ENCODE measurements at places on chromosomes 1 and 21.

DNA sequence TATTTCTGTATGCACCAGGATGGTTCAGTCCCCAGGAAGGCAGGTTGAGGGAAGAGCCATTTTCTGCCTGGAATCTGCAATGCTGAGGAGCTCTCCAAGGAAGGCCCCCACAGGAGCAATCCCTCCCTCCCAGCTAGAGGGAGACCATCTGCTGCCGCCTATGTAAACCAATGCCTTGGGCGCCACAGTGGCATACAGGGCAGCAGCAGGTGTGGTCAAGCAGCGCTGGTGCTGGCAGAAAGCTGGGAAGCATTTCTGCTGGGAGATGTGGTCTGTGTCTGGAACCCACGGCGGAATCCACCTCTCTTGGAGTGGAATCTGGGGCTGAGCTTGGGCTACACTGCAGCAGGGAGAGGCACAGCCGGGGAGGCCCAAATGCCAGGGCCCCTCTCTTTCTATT lies 283.3 kb downstream of the RRAGC start:
- no peak overlapping the region for H3K4me3 ChIP-seq
- DNase-seq = no peak
- H3K36me3 ChIP-seq = no peaks in the 10 kb centered on the region
- H3K4me1 ChIP-seq = no peaks in the 10 kb centered on the region

DNA sequence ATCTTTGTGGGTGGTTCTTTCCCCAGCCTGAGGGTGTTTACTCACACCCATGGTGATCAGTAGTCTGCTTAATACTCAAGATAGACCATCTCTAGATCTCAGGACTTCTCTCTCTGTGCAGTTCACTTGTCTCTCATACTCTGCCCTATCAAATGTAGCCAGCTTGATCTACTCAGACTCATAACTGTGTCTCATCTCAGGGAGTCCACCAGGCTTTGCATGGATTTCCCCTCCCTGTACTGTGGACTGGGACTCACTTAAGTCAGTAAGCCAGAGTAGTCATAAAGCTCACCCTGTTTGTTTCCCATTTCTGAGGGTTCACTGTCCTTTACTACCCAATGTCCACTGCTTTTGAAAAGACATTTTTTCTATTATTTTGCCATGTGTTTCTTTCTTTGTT lies 41.8 kb downstream of the LYPLAL1 start:
- H3K36me3 ChIP-seq = no peaks in the 10 kb centered on the region
- H3K4me3 ChIP-seq = no peak overlapping the region
- H3K27me3 ChIP-seq = no peaks in the 10 kb centered on the region
- H3K4me1 ChIP-seq = no peaks in the 10 kb centered on the region
- no peak overlapping the region for H3K27ac ChIP-seq

GRCh38 chr1:95095833-95096217 lies 21.3 kb upstream of the TLCD4 start:
- no peaks in the 10 kb centered on the region for H3K27me3 ChIP-seq
- no peak for DNase-seq
- no peaks in the 10 kb centered on the region for H3K4me1 ChIP-seq
- no peak overlapping the region for H3K27ac ChIP-seq
- no peak overlapping the region for H3K4me3 ChIP-seq
- no peaks in the 10 kb centered on the region for H3K36me3 ChIP-seq

- H3K4me1 ChIP-seq = no peaks in the 10 kb centered on the region
- DNase-seq = no peak
- H3K27me3 ChIP-seq = no peaks in the 10 kb centered on the region
These were observed 17.5 kb upstream of the COL18A1 start for GRCh38 chr21:45387506-45387905.

DNA sequence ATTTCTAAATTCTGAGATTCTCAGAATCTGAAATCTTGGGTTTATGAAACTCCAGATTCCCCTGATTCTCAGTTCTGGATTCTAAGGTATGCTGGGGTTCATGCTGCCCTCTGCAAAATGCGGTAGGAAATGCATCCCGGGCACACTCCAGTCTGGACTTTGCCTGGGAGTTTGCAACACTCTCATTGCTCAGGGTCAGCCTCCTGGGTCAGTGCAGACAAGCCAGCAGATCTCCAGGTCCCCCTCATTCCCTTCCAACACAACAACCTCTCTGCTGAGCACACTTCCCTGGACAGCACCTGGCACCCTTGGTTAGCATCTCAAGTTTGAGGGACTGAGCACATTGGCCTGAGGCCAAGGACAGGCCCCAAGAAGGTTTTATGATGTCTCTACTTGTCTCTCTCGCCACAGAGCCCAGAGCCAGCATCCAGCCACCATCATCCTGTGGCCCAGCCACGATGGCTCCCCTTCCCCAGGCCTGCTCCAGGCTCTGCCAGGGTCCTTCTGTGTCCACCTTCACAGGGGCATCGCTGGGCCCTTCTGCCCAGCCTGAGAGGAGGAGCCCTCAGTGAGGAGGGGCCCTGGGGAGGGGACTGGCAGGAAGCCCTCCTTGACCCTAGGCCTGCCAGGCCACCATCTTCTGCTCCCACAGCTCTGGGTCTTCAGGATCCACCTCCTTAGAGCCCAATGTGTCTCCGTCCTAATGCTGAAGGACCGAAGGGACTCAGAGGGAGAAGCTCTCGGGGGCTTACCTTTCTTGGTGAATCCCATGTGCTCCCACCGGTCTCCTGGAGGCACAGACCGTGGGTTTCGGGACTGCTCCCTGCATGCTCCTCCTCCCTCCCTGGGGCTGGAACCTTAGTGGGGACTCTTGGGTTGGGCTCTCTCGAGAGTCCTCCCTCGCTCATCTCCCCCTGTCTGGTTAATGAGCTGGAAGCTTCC lies 550.7 kb downstream of the PTPRU start:
- no peak for DNase-seq
- H3K36me3 ChIP-seq = no peaks in the 10 kb centered on the region
- no peak overlapping the region for H3K27ac ChIP-seq
- no peaks in the 10 kb centered on the region for H3K27me3 ChIP-seq
- no peak overlapping the region for H3K4me3 ChIP-seq

DNA sequence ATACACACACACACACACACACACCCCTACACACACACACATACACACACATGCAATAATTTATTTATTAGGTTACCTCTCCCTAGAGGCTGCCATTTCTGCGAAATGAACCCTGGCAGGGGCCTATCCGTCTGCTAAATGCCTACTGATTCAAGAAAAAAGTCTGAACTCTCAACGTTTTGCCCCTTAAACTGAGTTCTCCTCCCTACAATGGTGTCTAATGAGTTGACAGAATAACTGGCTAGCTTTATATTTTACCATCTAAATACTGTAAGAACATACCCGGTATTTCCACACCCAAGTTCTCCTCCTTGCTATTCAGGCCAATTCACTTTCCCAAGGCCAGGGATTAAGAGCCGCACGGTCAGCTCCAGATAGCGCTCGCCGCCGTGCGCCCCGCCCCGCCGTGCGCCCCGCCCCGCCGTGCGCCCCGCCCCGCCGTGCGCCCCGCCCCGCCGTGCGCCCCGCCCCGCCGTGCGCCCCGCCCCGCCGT lies 339 bp upstream of the RNPC3 start:
- H3K27me3 ChIP-seq = no peaks in the 10 kb centered on the region
- peak overlapping the region; percentile 22 for H3K4me3 ChIP-seq
- H3K4me1 ChIP-seq = peaks cover 45% of the 10 kb centered on the region
- no peaks in the 10 kb centered on the region for H3K36me3 ChIP-seq
- peak; percentile 41 for DNase-seq

- H3K4me3 ChIP-seq = no peak overlapping the region
These were observed 153.7 kb downstream of the PDE4B start for GRCh38 chr1:65946376-65946775.

GRCh38 chr1:28954126-28954726 lies 39.9 kb downstream of the EPB41 start:
- no peak overlapping the region for H3K4me3 ChIP-seq
- H3K27ac ChIP-seq = no peak overlapping the region
- H3K4me1 ChIP-seq = peaks cover 39% of the 10 kb centered on the region
- no peaks in the 10 kb centered on the region for H3K27me3 ChIP-seq
- H3K36me3 ChIP-seq = no peaks in the 10 kb centered on the region
- DNase-seq = no peak

GRCh38 chr1:164609089-164609488 lies 50.1 kb downstream of the PBX1 start:
- no peak for DNase-seq
- H3K27me3 ChIP-seq = no peaks in the 10 kb centered on the region
- no peak overlapping the region for H3K27ac ChIP-seq

DNA sequence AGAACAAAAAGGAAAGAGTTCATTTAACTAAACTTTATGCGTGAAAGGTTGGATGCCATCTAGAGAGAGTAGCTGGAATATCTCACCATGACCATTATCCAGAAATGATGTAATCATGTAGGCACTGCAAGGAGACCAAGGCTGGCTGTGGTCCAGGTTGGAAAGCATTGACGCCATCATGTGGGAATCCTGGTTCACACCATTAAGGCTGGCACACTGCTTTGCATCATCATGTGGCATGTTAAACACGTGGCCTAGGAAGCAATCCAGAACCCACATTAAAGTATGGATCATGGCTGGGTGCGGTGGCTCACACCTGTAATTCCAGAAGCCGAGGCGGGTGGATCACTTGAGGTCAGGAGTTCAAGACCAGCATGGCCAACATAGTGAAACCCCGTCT lies 4.3 kb downstream of the ADAMTS1 start:
- DNase-seq = no peak
- no peak overlapping the region for H3K4me3 ChIP-seq
- H3K4me1 ChIP-seq = peaks cover 16% of the 10 kb centered on the region

GRCh38 chr1:11571906-11572616 lies 82.2 kb downstream of the FBXO2 start:
- no peaks in the 10 kb centered on the region for H3K4me1 ChIP-seq
- peaks cover 5% of the 10 kb centered on the region for H3K27me3 ChIP-seq
- DNase-seq = no peak
- no peaks in the 10 kb centered on the region for H3K36me3 ChIP-seq
- no peak overlapping the region for H3K27ac ChIP-seq

- H3K27ac ChIP-seq = no peak overlapping the region
- no peaks in the 10 kb centered on the region for H3K36me3 ChIP-seq
- no peak overlapping the region for H3K4me3 ChIP-seq
- no peaks in the 10 kb centered on the region for H3K4me1 ChIP-seq
These were observed 549.1 kb downstream of the PTBP2 start for GRCh38 chr1:97270508-97271307.

GRCh38 chr1:55055951-55056631 lies 16.7 kb downstream of the PCSK9 start:
- H3K27me3 ChIP-seq = no peaks in the 10 kb centered on the region
- no peak for DNase-seq
- H3K4me3 ChIP-seq = no peak overlapping the region
- no peaks in the 10 kb centered on the region for H3K4me1 ChIP-seq

GRCh38 chr1:81111818-81112217 lies 688.9 kb upstream of the ADGRL2 start:
- H3K4me3 ChIP-seq = no peak overlapping the region
- no peak for DNase-seq
- no peaks in the 10 kb centered on the region for H3K27me3 ChIP-seq

DNA sequence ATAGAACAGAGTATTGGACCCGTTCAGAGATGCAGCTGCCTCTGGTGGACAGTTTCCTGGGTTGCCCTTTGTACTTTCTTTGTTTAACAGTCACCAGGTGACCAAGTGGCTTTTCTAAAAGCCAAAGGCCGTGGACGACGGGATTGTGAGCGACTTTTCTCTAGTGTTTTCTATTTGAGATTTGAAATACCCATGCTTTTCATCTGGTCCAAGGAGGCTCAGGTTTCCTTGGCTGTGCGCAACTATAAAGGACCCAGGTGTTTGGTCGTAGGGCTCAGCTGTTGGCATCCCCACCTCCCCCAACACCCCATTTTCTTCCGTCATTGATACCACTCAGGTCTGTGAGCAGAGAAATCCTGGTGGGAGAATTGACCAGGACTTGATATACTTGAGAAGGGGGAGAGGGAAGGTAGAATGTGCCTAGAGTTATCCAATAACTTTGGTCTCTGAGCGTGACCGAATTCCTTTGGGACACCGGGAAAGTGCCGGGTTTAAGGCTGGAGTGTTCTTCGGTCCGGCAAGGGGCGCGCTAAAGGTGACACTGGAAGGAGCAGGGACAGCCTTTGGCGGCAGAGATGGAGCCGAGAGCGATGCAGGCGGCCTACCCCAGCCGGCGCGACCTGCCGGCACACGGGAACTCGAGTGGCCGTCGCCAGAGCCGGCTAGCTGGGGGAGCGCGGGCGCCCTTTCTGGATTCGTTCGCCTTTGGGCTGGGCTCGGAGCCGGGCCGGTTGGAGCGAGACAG lies 83.4 kb upstream of the BMP8A start:
- H3K27ac ChIP-seq = peak overlapping the region; percentile 58
- H3K4me1 ChIP-seq = peaks cover 63% of the 10 kb centered on the region
- H3K36me3 ChIP-seq = peaks cover 7% of the 10 kb centered on the region
- H3K27me3 ChIP-seq = no peaks in the 10 kb centered on the region

Data from CD4-positive, alpha-beta memory T cell (primary cell).